ENCODE measurements at places on chromosomes 7 and 10.

GRCh38 chr7:82419200-82419599 lies 24.4 kb downstream of the CACNA2D1 start:
- DNase-seq: no peak

DNA sequence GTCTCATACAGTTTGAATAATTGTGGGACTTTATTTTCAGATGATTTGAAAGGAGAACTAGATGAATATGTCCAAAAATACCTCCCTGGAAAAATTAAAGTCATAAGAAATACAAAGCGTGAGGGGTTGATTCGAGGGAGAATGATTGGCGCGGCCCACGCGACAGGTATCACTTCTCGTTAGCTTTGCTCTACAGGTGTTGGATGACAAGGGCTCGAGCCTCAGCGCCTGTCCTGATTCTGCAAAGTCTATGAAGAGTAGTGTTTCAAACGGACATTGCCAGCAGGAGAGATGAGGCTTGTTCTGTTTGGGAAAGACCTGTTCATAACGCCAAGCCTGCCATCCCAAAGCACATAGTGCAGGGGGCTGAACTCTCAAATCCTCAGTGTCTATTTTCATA lies 79.7 kb downstream of the GALNT11 start:
- DNase-seq: no peak

DNA sequence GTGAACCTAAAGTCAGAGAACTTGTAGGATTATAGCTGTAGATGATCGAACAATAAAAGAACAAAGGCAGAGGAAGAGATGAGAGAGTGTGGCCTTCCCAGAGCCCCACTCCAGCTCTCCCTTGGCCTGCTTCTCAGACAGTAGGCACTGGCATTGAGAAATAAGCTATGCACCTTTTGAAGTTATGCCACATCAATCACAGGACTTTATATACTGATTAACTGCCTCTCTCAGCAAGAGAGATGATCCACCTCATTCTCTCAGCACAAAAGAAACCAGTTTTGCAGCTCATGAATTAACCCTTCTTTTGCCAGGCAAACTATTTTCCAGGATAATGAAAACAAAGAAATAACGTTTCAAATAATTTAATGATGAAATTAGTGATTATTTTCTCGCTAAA lies 22.0 kb upstream of the CTTNBP2 start:
- no peak for DNase-seq

DNA sequence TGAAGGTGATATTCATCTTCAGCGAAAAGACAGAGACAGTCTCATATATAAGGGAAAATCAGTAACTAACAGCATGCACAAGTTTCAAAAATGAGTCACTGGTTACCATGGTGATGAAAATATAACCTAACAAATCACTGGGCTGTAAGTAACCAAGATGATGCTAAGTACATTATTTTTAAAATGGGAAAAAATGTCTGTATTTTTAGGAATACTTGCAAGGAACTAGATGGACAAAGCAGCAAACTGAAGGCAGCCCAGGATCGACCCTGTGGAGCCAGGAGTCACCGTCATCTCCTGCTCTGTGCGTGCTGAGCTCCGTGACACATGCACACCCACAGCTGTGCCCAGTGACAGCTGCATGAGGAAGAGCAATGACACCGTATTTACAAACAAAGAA lies 137.3 kb downstream of the ELMO1 start:
- DNase-seq: no peak

DNA sequence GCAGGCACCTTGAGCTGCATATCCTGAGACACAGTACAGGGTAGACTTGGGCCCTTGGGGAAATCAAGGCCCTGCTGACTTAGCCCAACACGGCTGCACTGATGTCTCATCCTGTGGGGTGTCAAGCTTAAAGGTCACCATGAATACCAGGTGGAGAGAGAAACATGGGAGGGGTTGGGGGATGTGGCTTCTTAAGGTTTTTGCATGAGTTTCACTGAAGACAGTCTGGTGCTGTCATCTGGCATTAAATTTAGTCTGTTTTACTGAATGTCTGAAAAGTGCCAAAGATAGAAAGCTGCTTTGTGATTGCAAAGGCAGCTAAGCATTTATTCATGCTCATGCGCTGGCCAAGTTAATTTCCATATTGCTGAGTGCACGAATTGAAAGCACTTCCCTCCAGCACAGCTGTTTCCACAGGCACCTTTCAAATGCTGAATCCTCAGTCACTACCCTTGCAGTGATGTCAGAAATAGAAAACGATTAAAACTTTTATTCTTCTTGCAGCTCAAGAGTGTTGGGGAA lies 102.1 kb downstream of the OSBPL3 start:
- DNase-seq: no peak

Measured in activated CD8-positive, alpha-beta memory T cell treated with anti-CD3 and anti-CD28 coated beads for 24 hours (primary cell).